ENCODE measurements at places on chromosomes 16 and 17.

- DNase-seq, result no peak
Observed at GRCh38 chr16:794853-795466, 5.6 kb downstream of the GNG13 start.

- no peak for DNase-seq
Observed at GRCh38 chr17:81527591-81528383, at the start of gene FSCN2. Gene FSCN2, plus strand, starts transcription at chr17:81528377. Its CDS starts 155 bp downstream, at chr17:81528532.

GRCh38 chr17:36593656-36594316 lies 2.1 kb downstream of the DHRS11 start:
- DNase-seq, result no peak

DNA sequence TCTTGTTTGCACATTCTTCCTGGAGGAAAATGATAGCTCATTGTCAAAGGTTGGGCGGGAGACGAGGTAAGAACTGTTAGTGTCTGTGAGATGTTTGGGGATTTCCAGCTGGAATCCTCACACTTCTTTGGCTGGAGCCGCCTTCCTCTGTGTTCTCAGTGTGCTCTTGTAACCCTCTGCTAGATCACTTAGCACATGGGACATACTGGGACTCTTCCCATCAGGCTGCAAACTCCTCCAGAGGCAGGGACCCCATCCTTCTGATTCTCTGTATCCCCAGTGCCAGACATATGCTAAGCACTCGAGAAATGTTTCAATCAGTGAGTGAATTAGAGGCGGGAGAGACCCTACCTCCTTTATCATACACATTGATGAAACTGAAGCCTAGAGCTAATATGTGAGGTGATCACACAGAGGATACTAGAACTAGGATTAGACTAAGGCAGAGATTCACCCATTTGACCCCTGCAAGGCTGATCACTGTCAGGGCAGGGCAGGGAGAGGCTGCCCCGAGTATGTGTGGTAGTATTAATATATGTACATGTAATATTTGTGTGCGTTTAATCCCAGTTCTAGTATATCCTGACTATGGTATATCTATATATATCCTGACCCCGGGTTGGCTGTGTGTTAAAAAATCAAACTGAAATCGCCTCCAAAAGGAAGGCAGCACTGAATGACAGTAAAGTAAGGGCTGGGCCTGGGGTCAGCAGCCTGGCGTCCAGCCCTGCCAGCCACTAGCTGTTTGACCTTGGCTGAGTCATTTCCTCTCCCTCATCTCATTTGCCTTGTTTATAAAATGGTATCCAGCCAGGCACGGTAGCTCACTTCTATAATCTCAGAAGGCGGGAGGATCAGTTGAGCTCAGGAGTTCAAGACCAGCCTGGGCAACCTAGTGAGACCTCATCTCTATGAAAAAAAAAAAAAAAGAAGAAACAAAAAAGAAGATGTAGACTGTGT lies 75.5 kb upstream of the TBX2 start:
- no peak for DNase-seq

- DNase-seq, result no peak
Observed at GRCh38 chr16:85210423-85211169, 98.3 kb upstream of the CIBAR2 start.

- no peak for DNase-seq
Observed at GRCh38 chr17:55269894-55270293, 5.1 kb downstream of the HLF start.

DNA sequence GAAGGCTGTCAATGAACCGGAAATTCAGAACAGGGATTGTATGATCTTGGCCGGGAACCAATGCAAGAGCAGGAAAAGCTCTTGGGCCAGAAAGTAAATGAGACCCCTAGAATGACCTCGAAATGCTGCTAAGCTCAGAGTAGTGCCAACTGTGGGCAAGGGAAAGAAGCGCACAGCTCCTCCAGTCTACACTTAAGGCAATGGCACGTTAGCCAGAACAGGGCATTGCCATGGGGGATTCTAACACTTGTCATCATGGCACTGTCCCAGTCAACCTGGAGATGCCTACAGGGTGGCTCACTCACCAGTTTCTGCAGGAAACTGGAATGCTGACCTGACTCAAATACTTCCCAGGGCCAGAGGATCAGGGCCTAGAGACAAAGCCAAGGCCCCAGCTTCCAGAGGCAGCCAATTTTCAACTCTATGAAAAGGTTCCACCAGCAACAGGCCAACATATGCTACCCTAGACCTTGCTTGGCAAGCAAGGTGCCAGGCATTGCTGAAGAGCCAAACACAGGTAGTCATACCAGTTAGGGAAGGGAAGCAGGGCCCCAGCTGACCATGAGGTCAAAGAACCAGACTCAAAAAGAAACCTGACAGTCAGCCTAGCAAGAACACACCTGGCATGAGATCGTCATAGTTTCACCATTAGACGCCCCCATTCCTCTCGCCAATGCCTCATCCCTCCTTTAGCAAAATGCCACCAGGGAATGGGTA lies 34.9 kb downstream of the ARHGAP17 start:
- DNase-seq, result no peak

- no peak for DNase-seq
Observed at GRCh38 chr17:7915179-7915610, 894 bp downstream of the RNF227 start.

DNA sequence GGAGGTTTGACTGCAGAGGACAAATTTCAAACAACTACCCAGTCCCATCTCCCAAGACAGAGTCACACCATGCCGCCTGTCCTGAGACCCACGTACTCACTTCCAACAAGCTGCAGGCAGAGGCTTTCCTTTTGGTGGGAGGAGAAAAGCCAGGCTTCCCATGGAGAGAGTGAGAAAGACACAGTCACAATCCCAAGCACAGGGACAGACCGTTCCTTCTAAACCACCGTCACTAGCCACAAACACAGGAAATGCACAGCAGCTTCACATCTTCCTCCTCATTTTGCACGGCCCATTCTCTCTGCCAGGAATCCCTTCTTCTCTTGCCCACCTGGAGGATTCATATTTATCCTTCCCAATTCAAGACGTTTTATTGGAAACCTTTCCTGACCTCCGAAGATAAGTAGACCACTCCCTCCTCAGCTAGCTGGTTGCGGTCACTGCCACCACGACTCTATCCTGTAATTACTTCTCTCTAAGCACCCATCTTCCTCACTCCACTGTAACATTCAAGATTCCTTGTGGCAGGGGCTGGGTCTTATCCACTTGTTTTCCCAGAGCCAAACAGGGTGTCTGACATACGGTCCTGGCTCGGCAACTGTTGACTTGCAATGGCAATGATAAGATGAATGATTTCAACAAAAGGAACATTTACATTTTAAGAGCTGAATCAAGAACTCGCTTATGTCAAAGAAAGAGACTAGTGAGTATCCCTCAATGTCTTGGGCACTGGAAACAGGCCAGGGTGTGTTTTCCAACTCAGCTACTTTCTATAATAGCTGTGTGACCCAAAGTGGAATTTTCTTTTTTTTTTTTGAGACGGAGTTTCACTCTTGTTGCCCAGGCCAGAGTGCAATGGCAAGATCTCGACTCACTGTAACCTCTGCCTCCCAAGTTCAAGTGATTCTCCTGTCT lies 87.6 kb downstream of the XYLT1 start:
- no peak for DNase-seq

DNA sequence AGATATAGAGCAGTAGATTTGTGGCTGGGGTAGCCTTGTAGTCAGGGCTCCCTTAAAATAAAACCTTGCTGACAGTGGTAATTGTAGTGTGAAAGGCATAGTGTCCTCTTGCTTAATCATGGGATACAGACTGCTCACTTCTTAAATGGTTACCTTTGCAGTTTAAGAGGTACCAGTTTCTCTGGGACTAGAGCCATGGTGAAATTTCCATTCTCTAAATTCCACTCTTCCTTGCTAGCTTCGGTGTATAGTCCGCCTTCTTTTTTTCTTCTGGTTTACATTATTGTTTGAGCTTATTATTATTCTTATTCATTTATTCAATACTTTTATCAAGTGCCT lies 1.6 kb downstream of the CCP110 start:
- DNase-seq, result no peak

DNA sequence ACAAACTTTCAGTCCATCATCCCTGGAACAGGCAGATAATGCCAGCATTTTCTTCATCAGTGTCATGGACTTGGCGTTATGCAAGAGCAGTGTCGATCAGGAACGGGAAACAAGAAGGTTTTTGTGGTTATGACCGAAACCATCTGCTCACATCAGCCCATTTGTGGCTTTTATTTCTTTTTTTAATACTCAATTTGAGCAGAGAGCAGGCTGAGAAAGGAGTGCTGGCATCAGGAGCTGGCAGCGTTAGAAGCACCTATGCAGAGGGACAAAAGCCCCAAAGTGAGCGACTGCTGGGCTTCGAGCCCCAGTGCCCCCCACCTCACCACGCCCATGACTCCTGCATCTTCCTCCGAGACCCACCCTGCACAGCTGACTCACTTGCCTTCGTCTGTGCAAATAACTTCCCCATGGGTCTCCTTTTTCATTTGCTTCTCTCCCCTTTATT lies 16.2 kb upstream of the CD300E start:
- DNase-seq, result no peak

DNA sequence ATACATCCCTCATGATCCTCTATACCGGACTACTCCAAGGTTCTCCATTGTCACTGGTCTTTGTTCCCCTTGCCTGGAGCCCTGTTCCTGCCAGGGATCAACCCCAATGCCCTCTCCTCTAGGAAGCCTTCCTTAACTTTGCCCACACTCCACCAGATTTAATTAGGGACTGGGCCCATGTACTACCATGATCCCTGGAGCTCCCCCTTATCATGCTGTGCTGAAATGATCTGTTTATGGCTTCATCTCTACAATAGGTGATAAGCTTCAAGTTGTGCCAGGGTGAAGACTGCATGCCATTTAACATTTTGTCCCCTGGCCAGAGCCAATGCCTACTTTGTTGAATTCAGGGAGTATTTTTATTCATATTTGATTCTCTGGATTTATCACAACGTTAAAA lies 17.9 kb upstream of the IRX5 start:
- no peak for DNase-seq

GRCh38 chr17:2123375-2124251 lies 68.7 kb downstream of the HIC1 start:
- DNase-seq, result no peak

DNA sequence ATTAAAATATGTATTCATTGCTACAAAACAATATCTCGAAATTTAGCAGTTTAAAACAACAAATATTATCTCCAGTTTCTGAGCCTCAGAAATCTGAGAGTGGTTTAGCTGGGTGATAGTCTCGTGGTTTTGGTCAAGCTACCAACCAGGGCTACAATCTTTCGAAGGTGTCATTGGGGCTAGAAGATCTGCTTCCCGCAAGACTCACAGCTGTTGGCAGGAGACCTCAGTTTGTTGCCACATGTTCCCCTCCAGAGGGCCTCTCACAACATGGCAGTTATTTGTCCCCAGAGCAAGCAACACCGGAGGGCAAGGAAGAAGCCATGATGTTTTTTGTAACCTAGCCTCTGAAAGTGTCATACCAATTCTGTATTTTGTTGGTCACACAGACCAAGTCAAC lies 12.0 kb upstream of the BCAS3 start:
- no peak for DNase-seq

DNA sequence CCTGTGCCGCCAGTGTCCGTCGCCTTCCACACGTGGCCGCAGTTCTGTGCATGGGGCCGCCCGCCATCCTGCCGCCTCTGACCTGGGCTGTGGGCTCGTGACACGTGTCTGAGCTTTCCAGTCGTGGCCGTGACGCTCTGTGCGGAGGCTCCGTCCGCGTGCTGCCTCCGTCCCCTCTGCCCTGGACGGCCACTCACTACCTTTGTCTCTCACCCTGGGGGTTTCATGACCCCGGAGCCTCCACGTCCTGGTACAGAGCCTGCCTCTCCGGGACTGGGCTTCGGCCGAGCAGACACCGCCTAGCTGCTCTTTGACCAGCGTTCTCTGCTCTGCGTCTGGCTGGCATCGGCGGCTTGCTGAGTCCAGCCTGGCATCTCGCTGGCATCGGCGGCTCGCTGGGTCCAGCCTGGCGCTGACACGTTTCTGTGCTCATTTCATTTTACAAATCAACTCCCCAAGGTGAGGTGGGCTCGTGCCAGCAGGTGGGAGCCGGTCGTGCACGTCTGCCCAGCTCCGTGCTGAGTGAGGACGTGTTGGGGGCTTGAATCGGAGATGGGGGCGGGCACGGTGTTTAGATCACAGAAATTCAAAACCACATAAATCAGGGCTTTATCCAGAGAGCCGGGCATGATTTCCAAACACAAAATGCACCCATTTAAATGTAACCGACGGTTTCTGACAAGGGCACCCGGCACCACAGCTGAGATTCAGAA lies 44.3 kb upstream of the GNG13 start:
- no peak for DNase-seq
